ENCODE measurements at places on chromosomes 4 and X.
A peak's percentile ranks its signal among the peaks of the same experiment; 100 is the strongest.

DNA sequence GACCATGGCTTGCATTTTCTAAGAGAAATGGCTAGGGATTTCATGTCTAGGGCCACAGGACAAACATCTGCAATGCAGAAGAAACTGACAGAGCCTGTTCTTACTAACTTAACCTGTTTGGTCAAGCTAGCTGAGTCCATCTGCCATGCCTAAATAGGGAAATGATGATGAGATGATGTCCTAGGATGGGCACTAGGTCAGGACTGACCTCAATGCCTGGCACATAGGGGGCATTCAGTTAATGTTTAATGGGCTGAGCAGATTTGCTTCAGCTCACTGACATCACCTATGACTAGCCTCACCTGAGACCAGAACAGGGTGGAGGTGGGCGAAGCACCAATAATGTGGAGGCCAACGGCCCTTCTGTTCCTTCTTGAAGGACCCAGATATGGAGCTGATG is 174.2 kb upstream of the SCML1 start:
- no peak for DNase-seq

- no peak for DNase-seq
These were observed 10.1 kb upstream of the FGG start for GRCh38 chr4:154622598-154622997.

GRCh38 chr4:120418146-120418545 is 351.5 kb upstream of the MAD2L1 start:
- DNase-seq: no peak

DNA sequence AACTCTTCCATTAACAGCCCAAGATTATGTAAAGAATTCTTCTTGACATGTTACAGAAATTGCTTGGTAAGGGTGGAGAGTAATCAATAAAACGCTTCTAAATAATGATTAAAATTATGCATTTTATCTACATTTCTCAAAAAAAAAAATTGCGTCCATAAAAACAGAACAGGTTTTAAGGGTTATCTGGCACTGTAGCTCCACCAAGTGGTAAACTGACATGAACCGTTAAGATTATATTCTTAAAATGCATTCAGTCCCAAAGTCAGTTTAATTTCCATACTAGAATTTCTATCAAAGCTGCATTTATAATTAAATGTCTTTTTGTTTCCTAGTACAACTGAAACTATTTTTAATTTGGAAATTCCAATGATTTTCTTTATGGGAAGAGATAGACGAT is 214.0 kb upstream of the UGT8 start:
- DNase-seq: no peak

GRCh38 chrX:110182865-110183264 is 135.0 kb downstream of the AMMECR1 start:
- no peak for DNase-seq

- DNase-seq: no peak
These were observed 219.1 kb upstream of the AMOT start for GRCh38 chrX:113059714-113060113.

GRCh38 chrX:1719270-1719669 is 104.4 kb downstream of the ASMT start:
- no peak for DNase-seq

DNA sequence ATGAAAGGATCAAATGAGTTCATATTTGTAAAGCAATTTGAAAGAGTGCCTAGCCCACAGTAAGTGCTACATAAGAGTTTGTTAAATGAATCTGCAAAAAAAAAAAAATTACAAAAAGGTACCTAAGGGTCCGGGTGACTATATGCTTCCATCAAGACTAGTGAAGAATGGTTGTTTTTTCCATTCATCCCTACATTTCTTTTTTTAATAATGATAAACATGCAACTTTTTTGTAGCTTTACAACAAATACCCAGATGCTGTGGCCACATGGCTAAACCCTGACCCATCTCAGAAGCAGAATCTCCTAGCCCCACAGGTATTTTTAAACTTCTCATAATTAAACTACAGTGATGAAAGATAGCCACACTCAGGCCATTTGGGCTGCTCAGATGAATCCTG is 4.3 kb downstream of the SPP1 start:
- no peak for DNase-seq

DNA sequence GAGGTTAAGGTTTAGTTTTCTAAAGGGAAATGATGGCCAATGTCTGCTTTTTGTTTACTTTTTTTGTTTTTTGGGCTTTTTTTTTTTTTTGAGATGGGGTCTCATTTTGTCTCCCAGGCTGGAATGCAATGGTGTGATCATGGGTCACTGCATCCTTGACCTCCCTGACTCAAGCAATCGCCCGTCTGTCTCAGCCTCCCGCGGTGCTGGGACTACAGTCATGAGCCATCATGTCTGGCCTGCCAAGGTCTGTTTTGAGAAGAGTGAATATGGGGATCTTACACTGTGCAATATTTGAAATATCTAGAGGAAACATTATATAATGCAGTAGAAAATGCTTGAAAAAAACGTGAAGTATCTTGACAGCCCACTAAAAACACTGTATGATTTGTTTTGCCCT is 162.5 kb downstream of the GASK1B start:
- no peak for DNase-seq

GRCh38 chr4:39464886-39465501 is 6.1 kb downstream of the LIAS start:
- no peak for DNase-seq

DNA sequence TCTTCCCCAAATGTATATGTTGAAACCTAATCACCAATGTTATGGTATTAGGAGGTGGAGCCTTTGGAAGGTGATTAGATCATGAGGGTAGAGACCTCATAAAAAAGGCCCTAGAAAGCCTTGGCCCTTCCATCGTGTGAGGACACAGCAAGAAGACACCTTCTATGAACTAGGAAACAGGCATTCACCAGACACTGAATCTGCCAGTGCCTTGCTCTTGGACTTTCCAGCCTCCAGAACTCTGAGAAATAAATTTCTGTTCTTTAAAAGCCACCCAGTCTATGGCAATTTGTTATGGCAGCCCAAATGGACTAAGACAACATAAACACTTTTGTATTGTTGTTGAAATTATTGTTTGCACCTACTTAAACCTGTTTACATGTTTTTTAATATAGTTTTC is 221.8 kb upstream of the RPS6KA3 start:
- DNase-seq: no peak

DNA sequence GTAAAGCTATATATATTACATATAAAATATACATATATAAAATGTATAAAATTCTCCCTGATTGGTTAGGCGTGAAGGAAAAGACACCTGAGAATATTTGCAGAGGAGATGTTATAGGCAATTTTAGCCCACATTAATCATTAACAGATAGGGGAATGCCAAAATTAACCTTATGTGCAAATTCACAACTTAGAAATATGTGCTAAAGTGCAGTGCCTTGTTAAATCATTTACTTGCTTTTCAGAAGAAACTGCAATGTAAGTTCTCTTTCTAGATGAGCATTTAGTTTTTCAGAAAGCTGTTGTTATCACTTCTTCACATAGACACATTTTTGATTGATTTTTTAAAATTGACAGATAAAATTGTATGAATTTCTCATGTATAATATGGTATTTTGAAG is 5.6 kb downstream of the TASL start:
- DNase-seq: no peak

DNA sequence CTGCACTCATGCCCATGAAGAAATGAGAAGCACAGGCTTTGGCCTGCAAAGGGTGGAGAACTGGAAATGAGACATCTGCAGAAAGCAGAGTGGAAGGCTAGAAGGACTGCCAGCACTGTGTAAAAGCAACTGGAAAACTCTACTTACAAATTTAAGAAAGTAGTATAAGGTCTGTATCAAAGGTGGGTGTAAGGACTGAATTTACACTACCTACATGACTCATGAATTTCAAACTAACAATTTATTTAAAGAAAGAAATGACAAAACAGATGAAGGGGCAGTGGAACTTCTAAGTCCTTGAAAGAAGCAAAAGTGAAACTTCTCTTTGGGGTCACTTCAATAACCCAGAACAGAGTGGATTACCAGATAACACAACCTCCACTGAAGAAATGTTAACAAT is 71.2 kb downstream of the SLC10A7 start:
- DNase-seq: no peak

- no peak for DNase-seq
These were observed 595.6 kb downstream of the TRAM1L1 start for GRCh38 chr4:116489739-116490138.

GRCh38 chr4:127616898-127617297 is 15.9 kb upstream of the INTU start:
- no peak for DNase-seq

DNA sequence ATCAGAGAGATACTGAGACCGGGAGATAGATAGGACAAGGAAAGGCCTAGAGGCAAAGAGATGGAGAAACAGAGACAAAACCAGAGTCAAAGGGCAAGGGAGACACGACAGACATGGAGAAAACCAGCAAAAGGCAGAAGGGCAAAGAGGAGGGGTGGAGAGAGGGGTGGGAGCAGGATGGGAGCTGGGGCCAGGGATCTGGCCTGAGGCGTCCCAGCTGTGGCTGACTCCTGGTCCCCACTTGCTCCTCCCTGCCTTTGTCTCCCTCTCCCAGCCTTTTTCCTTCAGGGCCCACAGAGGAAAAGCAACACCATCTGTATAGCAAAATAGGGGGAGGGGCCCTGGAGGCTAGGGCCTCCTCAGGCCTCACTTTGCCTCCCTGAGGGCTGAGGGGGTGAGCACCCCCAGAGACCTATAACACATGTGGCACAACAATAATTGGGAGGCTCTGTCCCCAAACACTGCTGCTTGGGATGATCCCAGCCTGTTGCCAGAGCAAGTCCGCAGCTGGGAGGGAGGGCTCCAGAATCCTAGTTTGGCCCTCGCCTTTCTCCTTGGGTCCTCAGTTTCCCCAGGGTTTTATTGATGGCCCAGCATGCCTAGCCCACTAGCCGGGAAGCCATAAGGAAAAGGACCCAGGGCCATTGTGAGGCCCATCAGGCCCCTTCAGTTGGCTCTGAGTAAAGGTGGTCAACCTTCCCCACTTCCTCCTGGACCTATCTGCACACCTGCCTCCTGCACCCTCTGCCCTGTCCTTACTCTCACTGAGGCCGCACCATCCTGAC is 96.8 kb downstream of the PJA1 start:
- DNase-seq: no peak

DNA sequence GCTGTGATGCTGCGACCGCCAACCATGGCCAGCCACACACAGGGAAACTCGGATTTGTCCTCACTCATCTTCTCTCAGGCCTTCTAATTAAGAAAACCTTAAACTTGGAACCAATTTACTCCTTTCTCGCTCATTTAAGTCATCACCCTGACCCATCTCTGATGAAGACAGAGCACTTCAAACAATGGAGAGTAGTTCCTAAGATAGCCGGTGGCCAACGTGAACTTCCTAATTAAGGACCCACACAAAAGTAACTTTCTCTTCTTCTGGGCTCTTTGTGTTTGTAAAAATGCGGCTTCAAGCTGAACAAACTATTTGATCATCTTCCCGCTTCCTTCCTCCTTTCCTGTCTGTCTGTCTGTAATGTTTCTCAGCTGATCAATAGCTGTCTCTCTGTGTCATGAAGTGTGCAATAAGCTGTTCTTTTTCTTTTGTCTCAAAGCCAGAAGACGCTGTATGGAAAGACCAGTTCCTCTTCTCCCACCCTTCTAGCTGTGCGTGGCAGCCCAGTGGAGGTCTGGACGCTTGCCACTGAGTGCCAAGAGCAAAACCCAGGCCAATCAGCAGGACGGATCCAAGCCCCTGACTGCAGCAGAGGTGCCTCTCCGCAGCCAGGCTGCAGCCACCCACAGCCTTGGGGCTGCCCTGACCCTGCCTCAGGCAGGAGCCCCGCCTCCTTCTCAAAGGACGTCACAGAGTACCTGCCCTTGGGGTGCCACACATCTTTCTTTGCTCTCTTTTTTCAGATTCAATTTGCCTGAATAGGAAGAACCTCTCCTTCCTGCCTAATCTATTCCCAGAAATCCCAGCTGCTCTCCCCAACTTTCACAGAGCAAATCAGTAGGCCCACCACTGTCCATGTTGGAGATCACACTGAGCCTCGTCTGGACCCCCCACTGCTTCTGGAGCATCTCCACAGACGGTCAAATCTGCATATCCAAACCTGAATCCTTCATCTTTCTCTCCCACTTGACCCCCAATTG is 59.3 kb downstream of the MAML3 start:
- no peak for DNase-seq

- DNase-seq: no peak
These were observed 69.5 kb downstream of the SHROOM2 start for GRCh38 chrX:9855561-9856283.

DNA sequence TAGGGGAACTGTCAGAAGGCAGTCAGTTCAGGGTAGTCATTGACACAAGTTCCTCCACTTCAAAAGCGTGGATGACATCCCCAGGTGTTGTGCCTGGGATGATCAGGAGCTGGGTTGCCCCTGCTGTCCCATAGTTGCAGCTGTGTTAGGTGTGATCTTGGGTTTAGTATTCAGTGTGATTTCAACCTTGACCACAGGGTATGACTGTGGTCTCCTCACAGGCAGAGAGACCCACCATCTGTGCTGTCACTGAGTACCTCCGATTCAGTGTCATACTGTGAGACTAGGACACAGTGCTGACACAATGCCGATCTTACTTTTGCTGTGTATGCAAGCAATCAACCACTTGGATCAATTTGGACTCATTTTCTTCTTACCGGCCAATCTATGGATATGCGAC is 25.2 kb downstream of the FOXR2 start:
- no peak for DNase-seq

- DNase-seq: no peak
These were observed 823 bp upstream of the MAN2B2 start for GRCh38 chr4:6573986-6574746.

- peak; percentile 56 for DNase-seq
These were observed 137.7 kb downstream of the ARX start for GRCh38 chrX:24877854-24878650.

- no peak for DNase-seq
These were observed 47.4 kb downstream of the MAMLD1 start for GRCh38 chrX:150410513-150410912.

DNA sequence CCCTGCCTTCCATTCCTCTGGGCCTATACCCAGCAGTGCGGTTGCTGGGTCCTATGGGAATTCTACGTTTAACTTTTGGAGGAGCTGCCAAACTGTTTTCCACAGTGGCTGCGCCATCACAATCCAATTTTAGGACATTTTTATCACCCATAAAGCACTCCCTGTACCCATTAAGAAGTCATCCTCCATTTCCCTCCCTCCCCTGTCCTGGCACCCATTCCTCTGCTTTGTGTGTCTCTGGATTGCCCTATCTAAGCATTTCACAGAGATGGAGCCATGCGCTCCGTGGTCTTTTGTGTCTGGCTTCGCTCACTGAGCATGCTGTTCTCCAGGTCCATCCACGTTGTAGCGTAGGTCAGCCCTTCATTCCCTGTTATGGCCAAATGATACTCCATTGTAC is 1.7 kb upstream of the OPN1LW start:
- no peak for DNase-seq

DNA sequence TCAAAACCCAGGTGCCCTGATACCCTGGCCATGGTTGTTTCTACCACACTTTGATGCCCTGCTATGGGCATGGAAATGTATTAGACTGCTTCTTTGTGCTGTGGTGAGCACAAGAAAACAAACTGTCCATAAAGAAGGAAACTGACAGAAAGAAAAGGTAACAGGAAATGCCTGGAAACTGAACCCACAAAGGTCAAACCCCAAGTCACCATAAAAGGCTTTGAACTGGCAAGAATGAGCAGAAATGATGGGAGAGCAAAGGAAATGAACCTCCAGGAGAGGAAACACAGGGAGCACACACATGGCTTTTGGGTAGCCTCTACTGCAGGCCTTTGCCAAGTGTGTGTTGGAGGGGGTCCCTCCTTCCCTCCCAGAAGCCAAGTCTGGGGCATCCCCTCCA is 35.0 kb downstream of the LHFPL1 start:
- DNase-seq: no peak

GRCh38 chr4:93897559-93897958 is 69.0 kb downstream of the ATOH1 start:
- DNase-seq: no peak

Data from NCI-H1417 treated with DMSO at 0.1 percent for 48 hours (cell line).